ENCODE measurements at places on chromosomes 16 and 17.

GRCh38 chr17:18948476-18949006 is 3.4 kb upstream of the SLC5A10 start:
- DNase-seq, result no peak

DNA sequence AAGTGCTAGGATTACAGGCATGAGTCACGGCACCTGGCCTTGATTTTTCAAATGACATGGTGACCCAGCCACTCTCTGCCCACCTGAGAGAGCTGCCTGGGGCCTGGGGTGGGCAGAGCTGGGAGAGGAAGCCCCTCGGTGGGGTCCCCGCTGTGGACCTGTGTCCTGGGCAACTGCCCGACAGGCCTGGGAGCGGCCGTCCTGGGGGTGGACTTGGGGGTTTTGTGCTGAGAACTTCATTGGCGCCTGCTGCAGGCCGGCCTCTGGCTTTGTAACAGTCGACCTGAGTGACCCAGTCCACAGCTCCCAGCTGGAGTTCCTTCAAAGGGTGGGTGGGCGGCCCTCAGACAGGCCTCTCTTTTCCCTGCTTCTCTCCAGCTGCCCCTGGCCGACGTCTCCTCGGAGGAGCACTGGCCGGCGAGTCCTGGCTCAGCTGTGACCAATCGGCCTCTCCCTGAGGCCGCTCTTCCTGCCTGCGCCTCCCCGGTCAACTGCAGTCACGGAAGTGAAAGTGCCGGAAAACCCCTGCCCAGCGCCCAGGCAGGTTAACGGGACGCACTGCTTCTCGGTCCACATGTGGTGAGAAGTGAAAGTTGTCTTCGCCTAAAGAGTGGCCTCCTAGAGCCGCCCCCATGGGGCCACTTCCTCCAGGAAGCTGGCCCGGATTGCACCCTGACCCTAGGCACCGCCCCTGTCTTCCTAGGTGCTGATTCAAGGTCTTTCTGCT is 5.5 kb downstream of the CBFA2T3 start:
- no peak for DNase-seq

DNA sequence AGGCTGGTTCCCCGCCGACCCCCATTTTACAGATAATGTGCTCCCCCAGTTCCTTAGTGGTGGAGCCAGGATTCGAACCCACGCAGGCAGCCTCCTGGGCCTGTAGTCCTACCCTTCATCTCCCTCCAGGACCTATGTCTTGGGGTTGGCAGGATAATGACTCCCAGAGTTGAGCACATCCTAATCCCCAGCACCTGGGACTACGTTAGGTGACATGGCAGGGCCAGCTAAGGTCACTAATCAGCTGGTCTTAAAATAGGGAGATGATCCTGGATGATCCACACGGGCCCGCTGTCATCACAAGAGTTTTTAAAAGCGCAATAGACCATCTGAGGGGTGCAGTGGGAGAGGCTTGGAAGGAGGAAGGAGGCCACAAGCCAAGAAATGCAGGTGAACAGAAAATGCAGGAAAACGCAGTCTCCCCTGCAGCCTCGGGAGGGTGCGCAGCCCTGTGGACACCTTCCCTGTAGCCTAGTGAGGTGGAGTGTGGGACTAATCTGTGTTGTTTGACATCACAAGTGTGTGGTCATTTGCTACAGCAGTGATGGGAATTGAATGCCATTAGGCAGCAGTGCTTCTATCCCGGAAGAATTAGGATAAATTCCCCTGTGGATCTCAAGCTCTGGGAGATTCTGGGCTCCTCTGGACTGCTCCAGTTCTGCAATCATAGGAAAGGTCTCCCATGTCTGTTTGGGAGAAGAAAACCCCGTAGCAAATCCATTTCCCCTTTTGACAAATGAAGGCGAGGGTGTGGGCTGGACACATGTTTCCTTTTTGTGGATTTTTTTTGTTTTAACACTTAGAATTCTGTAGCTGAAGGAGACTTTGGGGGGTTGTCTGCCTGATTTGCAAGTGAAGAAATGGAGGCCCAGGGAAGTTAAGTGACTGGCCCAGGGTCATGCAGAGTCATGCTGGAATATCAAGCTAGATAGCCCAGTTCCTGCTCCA is 297.7 kb downstream of the SEC14L1 start:
- DNase-seq, result no peak

- DNase-seq, result no peak
Measured at GRCh38 chr16:64312980-64313379, 808.9 kb downstream of the CDH11 start.

DNA sequence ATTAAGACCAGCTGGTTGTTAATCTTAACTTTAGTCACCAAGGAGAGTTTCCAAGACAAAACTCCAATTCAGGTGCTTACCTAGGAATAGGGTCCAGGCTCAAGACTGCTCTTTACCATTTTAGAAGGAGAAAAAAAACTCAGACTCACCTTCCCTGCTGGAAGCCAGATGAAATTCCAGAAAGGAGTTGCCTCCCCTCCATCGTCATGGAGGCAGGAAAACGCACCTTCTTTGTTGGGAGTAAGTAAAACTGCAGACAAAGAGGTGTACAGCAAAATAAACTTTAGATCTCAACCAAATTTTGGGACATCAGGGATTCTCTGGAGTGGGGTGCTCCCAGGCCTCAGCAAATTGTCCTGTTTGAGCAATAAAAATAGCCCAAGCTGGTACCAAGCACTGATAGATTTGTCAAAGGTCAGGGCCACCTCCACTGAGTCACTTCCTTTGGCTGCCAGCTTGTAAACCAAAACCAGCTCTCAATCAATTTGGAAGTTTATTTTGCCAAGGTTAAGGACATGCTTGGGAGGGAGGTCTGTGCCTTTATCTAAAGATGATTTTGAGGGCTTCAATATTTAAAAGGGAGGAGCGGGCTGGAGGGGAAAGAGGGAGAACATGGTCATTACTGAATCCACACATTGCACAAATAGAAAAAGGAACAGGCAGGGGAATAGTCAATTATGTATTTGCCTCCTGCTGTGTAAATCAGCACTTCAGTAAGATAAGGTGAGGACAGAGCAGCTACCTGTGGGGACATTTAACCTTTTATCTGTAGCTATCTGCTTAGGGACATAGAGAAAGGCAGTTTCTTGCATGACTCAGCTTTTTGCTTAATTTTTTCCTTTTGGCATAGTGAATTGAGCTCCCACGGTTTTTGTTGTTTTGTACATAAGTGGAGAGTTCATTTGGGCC is 1.5 kb upstream of the ALDH3A2 start:
- DNase-seq, result no peak

DNA sequence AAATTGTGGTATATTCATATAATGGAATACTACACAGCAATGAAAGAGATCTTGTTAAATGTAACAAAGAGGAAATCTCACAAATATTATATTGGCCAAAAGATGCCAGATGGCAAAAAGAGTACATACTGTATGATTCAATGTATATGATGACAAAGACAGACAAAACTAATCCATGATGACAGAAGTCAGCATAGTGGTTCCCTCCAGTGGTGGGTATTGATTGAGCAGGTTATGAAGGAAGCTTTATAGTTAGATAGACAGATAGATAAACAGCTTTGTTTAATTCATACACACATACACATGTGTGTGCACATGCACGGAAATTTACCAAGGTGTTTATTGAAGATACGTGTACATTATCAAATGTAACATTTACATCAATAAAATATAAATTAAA is 74.4 kb upstream of the SMIM36 start:
- no peak for DNase-seq

- no peak for DNase-seq
Measured at GRCh38 chr16:30567160-30567990, 4.1 kb downstream of the ZNF688 start.

- no peak for DNase-seq
Measured at GRCh38 chr17:74784125-74784810, 8.1 kb upstream of the NAT9 start.

DNA sequence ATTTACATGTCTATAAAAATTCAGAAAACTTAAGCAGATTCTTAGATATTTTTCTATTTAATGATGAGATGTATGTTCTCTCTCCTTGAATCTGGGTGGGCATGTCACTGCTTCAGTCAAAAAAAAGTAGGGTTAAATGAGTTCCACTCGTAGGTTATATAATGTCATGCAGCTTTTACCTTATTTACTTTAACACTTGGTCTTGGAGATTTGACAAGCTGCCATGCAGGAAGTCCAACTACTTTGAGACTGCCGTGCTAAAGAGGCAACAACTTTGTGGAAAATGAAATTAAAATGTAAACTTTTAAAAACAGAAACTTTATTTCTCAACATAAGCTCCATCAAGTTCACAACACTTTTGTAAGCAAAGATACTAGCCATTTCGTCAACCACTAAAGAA is 1336.0 kb upstream of the CDH8 start:
- no peak for DNase-seq

All from lower leg skin (tissue), 4 donors.